Retinal pigment epithelial cell (primary cell): ENCODE measurements at places on chromosomes 5 and 9.

DNA sequence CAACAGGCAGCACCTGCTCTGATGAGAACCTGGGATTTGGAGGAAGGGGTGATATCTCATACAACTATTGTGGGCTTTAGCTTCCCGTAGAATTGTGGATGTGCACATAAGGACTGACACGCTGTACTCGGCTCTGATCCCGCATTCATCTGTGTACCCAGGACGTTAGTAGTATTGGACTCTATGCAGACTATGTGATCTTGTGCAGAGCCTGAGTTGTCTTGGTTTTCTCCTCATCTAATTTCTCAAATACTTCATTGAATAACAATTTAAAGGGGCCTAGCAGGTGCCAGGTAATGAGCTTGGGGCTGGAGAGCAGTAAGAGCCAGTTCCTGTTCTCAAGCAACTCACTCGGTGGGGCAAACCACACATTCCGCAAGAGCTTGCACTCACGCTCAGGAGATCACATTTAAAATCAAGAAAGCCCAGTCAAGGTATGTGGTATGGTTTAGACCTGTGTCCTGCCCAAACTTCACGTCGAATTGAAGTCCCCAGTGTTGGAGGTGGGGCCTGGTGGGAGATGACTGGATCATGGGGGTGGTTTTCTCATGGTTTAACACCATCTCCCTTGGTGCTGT, 14.8 kb downstream of the C5orf15 start:
- DNase-seq = no peak

- DNase-seq = no peak
These were observed 219.8 kb downstream of the HSPA4 start for GRCh38 chr5:133271606-133272005.

DNA sequence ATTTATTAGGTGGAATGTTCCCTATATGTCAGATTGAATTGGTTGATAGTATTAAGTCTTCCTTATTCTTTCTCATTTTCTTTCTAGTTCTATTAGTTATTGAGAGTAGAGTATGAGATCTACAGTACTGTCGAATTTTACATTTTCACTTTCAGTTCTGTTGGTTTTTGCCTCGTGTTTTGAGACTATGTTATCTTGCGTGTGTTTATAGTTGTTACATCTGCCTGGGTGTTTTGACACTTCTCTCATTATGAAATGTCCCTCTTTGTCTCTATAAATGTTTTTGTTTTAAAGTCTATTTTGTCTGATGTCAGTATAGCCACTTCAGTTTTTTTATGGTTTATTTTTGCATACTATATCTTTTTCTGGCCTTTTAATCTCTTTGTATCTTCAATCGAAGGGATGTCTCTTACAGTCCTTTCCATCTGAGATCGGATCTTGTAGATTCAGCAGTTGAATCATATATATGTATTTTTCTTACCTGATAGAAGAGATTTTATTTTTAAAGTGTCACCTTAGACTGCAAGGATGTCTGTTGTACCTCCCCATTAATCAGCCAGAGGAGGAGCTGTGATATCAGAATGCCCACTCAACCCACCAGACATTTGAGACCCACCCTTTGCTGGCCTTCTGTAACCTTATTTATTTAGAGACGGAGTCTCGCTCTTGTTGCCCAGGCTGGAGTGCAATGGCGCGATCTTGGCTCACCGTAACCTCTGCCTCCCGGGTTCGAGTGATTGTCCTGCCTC, 20.7 kb downstream of the EHMT1 start:
- DNase-seq = no peak

GRCh38 chr9:116149844-116150243, 3.7 kb upstream of the PAPPA start:
- no peak for DNase-seq

DNA sequence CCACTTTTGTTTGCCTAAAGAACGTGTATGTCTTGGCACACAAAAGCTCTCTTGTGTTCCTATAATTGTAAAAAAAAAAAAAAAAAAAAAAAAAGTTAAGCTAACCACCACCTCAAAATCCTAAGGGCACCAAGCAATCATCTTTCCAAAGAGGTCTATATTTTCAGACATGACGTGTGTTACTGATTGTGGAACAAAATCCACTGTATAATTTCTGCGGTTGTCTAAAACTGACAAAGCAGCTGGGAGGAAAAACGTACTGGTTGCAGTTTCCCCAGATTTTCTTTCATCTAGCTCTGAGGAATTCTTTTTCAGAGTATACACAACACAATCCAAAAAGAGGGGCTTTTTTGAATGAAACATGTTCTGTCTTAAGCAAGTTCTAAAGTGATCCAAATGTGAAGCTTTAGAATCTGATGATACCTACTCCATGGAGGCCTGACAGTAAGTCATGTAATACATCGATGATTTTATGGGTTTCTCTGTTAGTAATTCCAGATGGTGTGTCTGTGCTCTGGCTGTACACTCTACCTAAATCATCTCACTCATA, 375.6 kb upstream of the NUDT12 start:
- DNase-seq = no peak

- no peak for DNase-seq
These were observed 59.5 kb upstream of the UBAC1 start for GRCh38 chr9:136020671-136021070.

- DNase-seq = peak; percentile 72
These were observed 341.8 kb upstream of the KIF2A start for GRCh38 chr5:61964201-61964600.

DNA sequence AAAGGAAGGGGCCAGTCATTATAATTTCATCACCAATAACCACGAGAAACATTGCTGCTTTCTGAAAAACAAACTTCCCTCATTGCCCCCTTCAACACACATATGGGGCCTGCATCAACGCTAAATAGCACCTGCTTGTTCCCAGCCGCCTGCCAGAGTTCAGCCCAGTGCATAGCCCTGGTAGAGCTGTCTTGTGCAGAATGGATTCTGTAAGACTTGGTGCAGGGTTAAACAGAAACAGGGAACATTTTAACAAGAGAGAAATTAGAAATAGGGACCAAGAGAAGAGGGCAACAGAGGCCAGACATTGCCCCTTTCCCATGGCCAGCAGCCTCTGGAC, 56.7 kb downstream of the UBE2QL1 start:
- DNase-seq = no peak

DNA sequence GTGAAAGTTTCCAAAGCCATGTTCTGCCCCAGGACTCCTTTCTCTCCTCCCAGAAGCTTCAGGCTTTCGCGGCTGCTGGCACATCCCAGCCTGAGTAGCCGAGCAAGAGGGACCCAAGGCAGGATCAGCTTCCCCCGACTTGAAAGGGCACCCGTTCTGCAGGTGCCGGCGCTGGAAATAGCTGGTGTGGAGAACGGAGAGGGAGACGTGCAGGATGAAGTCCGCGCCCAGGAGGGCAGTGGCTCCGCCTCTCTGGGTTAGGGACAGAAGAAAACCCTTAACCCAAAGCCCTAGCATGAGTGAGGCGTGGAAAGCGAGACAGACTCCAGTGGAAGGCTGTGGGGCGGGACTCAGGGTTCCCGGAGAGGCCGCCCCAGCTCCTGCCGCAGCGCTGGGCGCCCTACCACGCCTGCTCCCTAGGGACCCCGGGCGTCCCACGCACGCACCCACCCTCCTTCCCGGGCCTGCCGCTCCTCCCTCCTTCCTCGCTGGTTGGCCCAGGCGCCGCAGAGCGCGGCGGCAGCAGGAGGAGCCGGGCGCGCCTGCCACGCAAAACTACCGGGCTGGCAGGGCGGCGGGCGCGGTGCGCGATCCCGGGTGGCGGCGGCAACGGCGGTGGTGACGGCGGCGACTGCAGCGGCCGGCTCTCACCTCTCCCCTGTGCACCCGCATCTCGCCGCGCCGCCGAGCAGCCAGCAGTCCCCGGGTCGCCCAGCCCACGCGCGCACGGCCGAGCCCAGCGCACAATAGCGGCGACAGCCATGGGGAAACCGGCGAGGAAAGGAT, at the start of gene SLC1A1:
Gene SLC1A1 (plus strand): TSS at position 550 of the 786 bp plus-strand sequence. CDS start 212 bp downstream, at position 762.
- no peak for DNase-seq

DNA sequence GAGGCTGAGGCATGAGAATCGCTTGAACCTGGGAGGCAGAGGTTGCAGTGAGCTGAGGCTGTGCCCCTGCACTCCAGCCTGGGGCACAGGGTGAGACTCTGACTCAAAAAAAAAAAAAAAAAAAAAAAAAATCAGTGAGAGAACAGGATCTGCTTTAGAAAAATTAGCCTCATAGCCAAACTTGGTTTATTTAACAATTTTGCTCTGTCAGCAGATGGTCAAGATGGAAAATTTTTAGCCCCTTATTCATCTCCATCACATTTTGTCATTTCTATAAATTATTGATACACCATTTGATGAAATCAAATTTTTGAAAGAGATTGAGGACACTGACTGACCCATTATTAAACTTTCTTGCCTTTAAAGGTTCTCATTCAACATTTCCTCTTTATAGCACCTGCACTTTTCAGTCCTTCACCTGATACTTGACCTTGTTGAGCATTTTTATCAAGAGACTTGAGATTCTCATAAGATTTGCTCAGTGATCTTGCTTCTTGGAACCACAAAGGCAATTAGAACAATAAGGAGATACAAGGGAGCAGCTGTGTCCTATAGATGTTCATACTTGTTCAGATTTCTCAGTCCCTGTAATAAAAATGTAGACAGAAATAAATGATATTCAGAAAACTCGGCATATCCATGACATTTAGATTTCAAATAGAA, 38.1 kb downstream of the LRRC70 start:
- DNase-seq = no peak

DNA sequence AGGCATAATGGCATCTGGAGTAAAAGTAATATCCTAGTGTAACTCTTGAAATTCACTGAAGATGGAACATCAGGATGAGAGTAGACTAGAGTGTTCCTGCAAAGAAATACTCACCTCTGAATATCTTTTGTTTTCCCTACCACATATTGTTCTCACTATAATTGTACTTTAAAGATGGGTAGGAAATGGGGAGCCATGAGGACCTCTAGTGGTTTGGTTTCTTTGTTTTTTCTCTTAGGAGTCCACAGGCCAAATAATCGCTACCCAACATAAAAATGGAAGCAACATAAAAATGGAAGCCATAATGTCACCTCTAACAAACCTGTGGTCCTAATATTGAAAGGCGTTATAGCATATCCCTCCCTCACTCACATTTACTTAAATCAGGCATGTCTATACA, 2375.8 kb downstream of the MAT2B start:
- DNase-seq = no peak

GRCh38 chr5:126449751-126450271, 26.6 kb downstream of the GRAMD2B start:
- no peak for DNase-seq

- DNase-seq = no peak
These were observed 442.5 kb downstream of the EFNA5 start for GRCh38 chr5:107228226-107228625.

- DNase-seq = no peak
These were observed 1.6 kb downstream of the BASP1 start for GRCh38 chr5:17219006-17219422.

DNA sequence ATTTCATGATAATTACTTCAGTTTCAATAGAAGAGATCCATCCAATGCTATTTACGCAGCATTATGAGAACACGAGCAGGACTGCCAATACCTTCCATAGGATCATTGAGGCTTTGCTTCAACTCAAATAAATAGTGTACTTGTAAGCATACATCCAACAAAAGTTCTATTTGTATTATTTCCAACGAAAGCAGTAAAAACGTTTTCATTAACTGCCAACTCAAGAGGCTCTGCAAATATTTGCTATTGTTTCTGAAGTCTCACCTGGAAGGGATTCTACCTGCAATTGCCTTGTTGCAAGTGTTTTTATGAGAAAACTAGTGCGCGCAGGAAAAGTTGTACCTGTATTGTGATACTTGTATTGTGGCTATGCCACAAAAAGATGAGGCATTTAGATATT, 11.0 kb upstream of the GNPDA1 start:
- DNase-seq = no peak

DNA sequence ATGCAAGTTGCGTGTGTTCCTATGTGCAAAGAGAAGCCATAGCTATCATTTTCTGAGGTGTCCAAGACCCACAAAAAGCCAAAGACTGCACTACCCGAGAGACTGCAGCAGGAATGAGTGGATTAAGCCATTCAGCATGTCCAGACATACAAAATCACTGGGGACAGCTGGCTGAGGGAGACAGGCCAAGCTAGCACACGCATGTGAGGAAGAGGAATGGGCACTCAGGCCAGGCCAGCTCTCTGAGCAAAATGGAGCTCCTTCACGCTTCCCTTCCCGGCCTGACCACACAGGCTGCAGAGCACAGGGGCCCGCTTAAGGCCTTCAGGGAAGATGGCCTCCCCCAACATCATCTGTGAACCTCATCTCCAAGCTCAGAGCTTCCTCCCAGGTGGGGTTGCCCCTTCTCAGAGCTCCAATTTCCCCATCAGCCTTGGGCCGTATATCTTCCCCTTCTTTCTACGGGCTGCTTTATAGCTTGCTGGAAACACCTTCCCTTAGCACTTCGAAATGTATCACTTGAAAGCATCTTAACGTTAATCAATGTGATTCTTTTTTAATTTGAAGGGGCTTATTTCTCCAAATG, 8.4 kb downstream of the DCANP1 start:
- no peak for DNase-seq
